Eye (tissue), 1 donor: ENCODE measurements at places on chromosomes 16 and 17.

DNA sequence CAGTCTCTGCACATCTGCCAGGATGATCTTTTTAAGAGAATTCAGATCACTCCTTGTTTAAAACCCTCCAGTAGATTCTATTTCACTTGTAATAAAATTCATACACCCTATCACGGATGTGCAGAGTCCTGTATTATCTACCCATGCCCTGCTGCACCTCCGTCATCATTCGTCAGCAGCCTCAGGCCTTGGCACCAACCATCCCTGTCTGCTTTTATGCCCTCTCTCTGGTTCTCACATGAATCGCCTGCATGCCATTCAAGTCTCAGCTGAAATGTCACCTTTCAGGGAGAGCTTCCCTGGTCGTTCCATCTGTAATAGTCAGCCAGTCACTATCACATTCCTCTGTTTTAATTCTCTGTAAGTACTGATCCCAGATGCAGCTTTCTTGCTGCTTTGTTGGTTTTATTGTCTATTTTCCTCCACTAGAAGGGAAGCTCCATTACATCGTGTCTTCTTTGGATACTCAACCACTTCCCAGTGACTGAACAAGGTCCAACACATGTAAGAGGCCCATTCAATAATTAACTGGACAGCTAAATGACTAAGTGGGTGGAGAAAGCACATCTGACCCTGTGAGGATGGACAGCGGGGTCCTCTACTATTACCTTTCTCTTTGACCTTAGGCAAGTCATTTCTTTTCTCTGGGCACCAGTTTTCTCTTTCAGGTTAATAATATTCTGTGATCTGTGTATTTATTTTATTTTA, 81.2 kb upstream of the GOT2 start:
- no peak for DNase-seq

DNA sequence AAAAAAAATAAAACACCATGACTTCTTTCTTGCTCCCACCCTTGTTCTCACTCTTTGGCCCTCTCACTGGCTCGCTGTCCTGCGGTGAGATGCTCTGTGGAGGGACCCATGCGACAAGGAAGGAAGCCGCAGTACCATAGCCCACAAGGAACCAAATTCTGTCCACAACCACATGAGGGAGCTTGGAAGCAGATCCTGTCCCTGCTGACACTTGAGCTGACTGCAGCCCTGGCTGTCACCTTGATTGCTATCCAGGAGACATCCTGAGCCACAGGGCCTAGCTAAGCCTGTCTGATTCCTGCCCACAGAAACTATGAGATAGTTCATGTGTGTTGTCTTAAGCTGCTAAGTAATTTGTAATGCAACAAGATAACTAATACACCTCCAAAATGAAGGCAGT, 4.8 kb upstream of the MT2A start:
- DNase-seq, result no peak

- no peak for DNase-seq
Measured at GRCh38 chr16:4319454-4320421, 3.9 kb downstream of the GLIS2 start.

GRCh38 chr17:32742681-32743538, 134.0 kb downstream of the MYO1D start:
- DNase-seq, result no peak

DNA sequence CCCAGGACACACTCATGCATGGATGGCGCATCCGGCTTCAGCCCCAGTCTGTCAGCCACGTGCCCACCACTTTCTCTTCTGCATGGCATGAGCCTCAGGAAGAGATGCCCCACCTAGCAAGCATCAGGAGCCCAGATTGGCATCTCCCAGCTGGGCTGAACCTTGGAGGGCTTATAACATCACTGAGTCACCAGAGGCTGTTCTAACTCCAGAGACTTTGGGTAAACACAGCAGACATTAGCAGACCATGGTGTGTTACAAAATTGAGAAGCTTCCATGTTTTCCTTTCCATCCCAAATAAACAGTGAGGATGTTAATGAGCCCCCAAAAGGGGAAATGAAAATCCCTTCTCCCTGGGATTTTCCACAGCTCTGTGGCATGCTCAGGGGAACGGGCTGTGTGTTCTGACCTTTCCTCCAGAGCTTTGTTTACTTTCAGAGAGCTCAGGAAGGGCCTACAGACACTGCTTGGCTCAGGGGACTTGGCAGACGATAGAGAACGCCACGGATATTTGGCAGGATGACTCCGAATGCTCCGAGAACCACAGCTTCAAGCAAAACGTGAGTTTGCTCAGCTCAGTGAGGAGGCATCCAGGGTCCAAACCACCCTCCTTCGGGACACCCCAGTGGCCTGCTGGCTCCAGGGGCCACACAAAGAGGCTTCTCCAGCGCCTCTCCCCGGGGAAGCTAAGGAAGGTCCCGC, 16.5 kb downstream of the GLP2R start:
- DNase-seq, result no peak

DNA sequence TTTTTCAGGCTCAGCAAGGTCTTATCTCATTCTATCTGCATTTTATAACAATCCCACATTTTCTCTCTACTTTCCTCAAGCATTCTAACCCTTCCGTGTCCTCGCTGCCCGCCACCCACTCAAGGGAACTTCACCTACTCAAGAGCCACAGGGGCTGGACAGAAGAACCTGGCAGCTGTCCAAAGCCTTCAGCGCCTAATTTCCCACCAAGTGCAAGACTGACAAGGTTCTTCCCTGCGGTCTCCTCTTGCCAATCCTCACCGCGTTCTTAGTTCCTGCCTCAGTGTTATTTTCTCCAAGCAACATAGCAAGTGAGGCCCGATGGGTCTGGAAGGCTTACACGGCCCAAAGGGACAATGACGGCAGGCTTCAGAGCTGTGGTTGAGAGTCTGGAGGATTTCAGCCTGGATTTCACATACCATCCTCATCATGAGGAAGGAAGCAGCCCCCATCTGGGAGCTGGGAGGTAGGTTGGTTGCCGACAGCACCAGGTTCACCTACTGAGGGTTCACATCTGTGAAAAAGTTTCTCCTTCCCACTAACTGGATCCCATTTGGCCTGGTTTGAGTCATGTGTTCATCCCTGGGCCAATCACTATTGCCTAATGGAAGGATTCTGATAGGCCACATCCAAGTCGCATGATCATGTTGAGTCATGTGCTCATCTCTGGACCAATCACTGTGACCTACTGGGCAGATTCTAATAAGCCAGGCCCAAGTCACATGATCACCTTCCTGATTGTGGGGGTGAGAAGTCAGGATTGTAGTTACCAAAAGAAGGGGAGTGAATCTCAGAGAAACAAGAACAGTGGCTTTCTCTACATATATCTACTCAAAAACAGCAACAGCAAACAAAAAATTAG, 108.2 kb downstream of the N4BP1 start:
- DNase-seq, result no peak

DNA sequence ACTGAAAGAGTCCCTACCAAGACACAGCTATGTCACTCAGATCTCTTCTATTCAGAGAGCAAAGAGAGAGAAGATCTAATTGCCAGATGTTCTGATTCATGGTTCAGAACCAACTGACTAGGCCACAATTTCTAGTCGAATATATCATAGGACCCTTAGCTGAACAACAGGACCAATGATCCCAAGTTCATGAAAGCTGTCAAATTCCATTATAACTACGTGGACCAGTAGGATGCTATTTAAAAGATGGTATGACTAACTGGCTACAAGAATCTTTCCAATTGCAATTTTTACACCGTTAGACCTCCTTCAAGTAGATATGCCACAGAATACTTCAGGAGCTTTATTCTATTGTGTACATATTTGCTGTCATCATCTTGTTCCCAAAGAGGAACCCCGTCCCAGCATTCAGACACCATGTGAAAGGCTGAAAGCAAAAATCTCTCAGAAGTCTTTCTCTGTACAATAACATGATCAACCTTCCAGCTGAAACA, 26.0 kb downstream of the DCUN1D3 start:
- no peak for DNase-seq

DNA sequence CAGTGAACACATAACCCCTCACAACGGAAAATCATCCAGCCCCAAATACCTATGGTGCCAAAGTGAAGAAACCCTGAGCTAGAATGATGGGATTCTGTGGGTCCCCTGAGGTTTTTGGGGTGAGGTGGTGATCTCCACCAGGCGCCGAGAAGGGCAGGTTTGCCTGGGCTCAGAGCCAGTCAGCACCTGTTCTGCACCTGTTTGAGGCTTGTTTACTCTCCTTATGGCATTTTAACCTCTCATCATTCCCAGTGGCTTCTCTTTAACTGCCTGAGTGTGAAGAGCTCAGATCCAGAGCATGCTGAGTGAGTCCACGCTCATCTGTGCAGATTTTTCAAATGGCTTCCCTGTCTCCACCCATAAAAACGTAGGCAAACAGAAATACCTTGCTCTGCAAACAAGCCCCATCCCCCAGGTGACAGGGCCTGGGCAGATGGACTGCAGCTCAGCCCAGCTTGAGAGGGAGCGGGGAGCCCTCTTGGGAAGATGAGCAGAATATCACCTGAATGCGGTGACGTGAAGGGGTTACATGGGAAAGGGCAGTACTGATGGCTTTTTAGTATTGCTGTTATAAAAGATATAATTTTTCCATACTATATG, 40.1 kb upstream of the CLEC19A start:
- no peak for DNase-seq
